ENCODE measurements at places on chromosomes 3 and 15.

DNA sequence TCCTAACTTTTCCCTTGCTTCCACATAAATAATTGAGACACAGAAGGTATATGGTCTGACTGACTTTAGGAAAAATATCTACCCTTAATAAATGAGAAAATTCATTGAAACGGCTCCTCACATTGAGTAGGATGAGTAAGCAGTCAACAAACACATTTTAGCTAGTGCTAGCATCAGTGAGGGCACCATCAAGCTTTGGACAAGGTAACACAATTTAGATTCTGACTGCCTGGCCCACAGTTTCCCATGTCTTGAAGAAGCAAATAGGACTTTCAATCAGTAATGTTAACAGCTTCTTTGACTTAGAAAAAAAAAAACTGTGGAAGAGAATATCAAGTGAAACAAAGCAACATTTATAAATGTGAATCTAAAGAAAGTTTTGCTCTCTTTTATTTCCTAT lies 70.1 kb upstream of the MBNL1 start:
- DNase-seq: peak; percentile 36

- DNase-seq: no peak
Measured at GRCh38 chr3:186492385-186492984, 51.7 kb downstream of the CRYGS start.

DNA sequence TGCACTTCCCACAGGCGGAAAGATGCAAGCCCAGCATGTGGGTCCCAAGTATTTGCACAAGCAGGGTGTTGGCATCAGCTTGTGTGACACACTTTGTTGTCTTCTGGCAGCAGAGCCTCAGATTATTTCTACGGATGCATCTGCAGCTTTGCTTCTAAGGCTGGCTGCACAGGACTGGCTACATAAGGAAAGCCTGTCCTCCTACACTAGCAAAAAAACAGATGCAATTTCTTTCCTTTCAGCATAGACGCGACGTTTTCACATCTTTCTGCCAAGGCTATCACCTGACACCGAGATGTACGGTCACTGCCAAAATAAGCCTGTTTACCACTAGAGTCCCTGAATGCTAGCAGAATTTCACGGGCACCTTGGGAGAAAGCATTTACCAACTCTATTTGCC lies 13.5 kb downstream of the MRPS11 start:
- no peak for DNase-seq

GRCh38 chr3:107367353-107367752 lies 9.9 kb upstream of the CCDC54 start:
- DNase-seq: peak; percentile 56

DNA sequence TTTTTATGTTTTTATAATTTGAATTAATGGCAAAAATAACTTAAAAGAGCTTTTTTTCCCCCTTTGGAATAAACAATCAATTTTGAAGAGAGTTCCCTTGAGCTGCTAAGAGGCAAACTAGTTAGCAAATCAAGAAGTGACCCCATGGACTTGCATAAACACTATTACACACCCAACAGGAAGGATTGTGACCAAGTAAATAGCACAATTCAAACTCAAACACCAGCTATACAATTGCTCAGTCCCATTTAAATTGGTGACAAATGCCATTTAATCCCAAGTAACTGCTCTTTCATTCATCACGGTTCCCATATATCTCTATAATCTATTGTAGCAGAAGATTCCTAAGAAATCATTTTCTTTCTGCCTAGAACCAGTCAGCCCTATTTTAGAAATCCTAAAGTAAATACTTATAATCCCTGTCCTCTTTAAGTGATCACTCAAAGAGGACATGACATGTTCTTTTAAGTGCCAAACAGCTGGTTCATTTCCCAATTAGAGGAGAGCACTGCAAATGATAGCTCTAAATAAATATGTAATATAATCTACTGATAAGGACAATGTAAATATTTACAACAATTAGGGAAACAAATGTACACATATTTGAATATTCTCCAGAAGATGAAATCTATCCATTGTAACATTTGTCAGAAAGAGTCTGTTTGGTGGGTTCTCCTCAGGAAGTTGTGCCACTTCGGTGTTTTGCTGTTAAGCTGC lies 137.8 kb upstream of the ADAMTS9 start:
- no peak for DNase-seq

- DNase-seq: no peak
Measured at GRCh38 chr3:28786446-28786845, 437.8 kb upstream of the AZI2 start.

- no peak for DNase-seq
Measured at GRCh38 chr3:169699070-169699469, 35.6 kb upstream of the MECOM start.

- no peak for DNase-seq
Measured at GRCh38 chr3:175238801-175239200, 379.7 kb downstream of the NAALADL2 start.

DNA sequence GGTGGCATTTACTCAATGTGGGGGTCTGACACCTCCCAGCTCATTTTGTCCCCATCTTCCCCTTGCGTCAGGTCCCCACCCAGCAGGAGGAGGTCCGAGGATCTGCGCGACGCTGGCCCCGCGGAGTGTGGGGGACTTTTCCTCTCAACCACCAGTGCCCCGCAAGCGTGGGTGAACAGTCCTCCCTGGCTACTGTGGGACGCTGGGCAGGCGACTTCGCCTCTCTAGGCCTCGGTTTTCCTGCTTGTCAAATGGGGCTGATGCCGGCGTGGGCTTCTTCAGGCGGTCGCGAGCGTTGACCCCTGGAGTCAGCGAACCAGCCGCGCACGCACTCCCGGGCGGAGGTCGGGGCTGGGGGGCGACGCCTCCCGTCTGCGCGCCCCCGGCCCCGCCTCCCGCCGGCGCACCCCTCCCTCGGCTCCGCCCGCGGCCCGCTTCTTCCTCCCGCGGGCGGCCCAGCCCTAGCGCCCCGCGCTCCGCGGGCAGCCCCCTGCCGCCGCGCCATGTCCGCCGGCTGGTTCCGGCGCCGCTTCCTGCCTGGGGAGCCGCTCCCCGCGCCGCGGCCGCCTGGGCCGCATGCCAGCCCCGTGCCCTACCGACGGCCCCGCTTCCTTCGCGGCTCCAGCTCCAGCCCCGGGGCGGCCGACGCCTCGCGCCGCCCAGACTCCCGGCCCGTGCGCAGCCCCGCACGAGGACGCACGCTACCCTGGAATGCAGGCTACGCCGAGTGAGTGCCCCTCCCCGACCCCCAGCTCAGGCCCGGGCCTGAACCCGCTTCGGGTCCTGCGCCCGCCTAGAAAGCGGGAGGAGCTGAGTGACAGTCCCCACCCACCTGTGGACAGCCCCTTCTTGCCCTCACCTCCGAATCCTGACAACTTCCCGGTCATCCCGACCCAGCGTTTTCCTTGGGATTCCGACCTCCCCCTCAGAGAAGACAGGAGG lies at the start of gene PPM1M:
TSS of gene PPM1M (plus strand) at position 438 of the 942 bp plus-strand sequence. CDS start at position 504, 66 bp downstream.
- DNase-seq: peak; percentile 60

GRCh38 chr15:79635897-79636561 lies 203.9 kb downstream of the MINAR1 start:
- DNase-seq: no peak

GRCh38 chr15:74158855-74159650 lies 14.5 kb upstream of the ISLR start:
- DNase-seq: no peak

DNA sequence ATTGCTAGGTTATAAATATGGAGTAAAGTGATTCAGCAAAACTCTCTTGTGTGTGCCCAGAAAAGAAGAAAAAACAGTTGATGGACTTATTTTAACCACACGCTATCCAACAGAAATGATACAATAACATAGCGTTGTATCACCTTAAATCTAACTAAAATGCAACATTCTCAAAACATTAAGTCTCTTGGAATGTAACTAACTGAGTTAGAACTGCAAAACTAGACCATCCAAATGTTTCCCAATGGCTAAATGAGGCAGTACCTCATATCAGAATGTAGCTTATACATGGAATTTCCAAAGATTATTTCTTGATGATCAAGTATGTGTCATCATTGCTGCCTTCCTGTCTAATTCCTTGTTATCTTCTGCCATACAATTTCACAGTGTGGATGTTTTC lies 187.9 kb downstream of the CNTN3 start:
- DNase-seq: no peak

- DNase-seq: no peak
Measured at GRCh38 chr3:45317710-45318109, 70.7 kb upstream of the LARS2 start.

DNA sequence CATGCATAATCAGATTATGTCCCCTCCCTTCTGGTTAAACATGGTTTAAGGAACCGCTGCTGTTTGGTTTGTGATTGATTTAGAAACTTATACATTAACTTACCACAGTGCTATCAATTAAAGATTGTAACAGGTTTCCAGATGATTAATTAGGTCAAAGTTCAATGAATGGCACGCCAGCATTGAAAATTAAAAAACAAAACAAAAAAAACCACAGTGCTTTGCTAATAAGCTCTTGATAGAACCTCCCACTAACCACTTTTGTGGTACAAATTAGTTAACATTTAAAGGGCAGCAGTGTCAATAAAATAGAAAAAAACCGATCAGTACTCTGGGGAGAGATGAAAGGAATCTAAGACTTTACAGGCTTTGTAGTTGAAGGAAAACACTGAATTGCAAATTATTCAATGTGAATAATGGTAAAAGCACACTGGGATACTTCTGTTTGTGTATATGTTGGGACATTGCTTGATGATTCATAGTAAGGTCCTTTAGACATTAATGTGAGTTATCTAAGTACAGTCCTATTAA lies 7.6 kb upstream of the C3orf38 start:
- no peak for DNase-seq

GRCh38 chr3:111768571-111769100 lies 90.4 kb upstream of the PHLDB2 start:
- DNase-seq: no peak

DNA sequence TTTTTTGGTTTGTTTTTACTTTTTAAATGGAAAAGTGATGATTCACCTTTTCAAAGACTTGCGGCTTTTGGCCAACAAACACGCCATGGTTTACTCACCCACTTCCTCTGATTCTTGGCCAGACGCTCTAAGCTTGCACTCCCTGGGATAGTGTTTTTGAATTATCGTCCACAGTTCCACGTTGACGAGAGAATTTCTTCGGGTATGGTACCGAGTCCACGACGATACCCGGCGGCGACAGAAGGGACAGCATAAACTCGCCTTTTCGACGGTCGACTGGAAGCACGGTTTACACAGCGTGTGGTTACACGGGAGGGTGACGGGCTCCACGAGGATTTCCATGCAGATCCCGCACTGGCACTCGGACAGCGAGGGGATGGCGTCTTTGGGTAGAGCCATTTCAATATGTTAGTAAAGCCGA lies 783 bp downstream of the RNF168 start:
- peak; percentile 74 for DNase-seq

DNA sequence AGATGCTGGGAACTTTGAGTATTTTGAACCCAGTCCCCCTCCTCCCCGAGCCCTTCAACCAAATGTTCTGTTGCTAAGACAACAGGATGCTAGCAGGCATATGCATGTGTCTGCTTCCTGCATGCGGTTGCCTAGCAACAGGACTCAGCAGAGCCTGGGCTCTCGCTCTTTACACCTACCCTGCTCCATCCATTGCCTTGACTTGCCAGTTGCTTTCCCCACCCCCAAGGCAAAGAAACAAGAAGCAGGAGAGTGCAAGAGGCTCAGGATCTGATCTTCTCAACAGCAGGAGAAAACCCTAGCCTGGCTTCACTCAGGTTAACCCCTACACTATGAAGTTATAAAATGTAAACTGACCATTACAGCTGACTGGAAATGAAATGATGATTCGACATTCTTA lies 393.0 kb downstream of the IGSF11 start:
- no peak for DNase-seq

GRCh38 chr15:38782156-38782555 lies 217.5 kb upstream of the RASGRP1 start:
- DNase-seq: no peak

GRCh38 chr15:59020322-59020721 lies 32.9 kb downstream of the RNF111 start:
- DNase-seq: no peak

DNA sequence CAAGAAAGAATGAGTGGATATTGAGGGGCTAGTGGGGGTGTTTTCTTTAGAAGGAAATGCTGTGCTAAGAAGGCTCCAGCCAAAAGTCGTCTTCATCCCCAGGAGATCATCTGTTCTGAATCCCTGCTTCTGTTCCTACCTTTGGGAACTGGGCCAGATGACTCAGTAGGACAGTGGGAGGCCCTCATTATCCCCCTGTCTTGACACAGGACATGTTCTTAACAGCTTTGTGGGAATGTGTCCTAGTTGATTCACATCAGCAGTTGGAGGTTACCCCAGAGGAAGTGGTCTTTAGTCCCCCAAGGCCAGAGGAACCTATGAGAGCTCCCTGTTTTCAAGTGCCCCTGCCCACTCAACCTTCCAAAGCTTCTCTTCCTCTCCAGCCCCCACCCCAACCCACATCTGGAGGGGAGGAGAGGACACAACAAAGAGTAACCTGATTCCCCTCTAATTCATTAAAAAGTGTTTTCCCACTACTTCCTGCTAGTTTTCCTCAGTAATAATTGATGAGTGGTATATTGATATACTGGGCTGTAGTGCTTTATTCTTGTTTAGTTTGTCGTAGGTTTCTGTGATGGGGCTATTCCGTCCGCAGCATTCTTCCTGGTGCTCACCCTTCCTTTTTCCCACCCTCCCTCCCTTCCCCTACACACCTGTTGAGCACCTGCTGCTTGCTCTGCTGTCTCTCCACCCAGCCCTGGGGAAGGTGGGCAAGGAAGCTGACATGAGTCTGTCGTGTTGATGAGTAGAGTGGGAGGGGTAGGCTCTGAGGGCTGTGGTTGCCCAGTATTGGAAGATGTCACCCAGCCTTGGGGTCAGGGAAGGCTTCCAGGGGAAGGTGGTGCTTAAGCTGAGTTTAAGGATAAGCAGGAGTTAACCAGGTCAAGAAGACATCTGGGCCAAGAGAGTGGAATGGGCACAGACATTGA lies 9.3 kb downstream of the PXYLP1 start:
- no peak for DNase-seq

- no peak for DNase-seq
Measured at GRCh38 chr3:149592758-149593240, 65.0 kb downstream of the WWTR1 start.

DNA sequence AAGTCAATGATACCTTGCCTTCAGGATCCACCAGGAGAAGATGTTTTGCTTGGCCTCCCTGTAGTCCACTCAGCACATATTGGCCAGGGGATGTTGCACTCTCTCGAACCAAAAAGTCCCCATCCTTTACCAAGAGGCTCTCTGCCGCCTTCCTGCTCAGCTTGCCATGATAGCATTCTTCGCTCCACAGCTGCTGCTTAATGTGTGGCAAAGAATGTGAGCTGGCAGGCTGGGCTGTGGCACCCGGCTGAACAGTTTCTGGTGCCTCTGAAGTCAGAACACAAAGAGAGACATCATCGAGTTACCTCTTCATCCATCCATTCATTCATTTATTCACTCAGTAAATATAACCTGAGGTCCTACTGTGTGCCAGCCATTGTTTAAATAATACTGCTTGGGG lies 23.9 kb upstream of the CEP152 start:
- DNase-seq: no peak

- DNase-seq: no peak
Measured at GRCh38 chr3:53544357-53544756, 49.9 kb downstream of the CACNA1D start.

GRCh38 chr3:78048698-78049097 lies 1008.8 kb downstream of the ROBO2 start:
- no peak for DNase-seq
